ENCODE measurements at places on chromosomes 11 and 22.

- no peak for DNase-seq
These were observed 34.6 kb downstream of the IFT27 start for GRCh38 chr22:36741204-36741793.

DNA sequence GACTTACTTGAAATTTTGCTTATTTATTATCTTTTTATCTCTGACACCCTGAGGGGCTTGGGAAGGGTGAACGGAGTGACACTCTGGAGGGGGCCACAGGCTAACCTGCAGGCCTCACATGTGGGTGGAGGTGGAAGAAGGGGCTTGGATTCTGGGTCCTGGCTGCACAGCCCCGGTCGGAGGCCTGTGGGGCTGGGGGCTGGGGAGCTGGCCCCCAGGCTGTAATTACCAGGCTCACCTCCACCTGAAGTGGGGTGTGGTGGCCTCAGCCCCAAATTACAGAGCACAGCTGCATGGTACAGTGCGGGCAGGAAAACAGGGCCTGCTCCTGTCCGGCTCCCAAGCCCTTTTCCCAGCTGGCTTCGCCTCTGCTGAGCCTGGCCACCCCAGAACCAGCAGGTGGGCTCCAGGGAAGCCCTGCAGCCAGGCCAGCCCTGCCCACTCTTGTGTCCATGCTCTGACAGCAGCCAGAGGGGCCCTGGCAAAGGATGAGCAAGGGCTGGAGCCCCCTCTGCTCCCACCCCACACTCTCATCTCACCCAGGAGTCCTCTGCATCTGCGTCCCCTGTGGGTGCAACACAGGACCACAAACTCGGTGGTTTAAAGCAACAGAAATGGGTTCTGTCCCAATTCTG is 48.0 kb downstream of the IGF2 start:
- DNase-seq, result no peak

DNA sequence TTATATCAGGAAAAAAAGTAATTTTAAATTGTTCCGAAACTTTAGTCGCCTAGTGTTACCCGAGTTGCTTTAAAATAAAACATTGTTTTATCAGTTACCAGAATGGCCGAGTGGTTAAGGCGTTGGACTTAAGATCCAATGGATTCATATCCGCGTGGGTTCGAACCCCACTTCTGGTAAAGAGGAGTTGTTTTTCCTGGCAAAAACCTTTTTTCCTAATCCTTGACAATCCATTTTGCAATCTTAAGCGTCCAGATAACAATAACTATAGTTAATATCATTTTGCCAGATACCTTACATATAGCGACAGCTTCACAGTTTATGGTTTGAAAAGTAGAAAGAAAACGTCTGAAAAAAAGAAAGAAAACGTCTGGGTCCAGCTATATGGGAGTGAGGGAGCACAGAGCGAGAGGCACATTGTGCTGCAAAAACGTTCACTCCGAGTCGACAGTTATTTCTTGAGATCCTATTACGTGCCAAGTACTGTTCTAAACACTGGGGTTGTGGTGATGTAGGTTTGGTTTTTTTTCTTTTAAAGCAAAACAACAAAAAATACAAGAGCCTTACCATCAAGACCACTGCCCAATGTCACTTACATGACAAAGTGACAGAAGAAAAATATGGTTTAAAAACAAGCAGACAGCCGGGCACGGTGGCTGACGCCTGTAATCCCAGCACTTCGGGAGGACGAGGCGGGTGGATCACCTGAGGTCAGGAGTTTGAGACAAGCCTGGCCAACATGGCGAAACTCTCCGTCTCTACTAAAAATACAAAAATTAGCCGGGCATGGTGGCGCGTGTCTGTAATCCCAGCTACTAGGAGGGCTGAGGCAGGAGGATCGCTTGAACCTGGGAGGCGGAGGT is 40.6 kb downstream of the OR4D9 start:
- DNase-seq, result no peak

GRCh38 chr11:121587182-121587581 is 134.4 kb upstream of the SORL1-AS1 start:
- no peak for DNase-seq

DNA sequence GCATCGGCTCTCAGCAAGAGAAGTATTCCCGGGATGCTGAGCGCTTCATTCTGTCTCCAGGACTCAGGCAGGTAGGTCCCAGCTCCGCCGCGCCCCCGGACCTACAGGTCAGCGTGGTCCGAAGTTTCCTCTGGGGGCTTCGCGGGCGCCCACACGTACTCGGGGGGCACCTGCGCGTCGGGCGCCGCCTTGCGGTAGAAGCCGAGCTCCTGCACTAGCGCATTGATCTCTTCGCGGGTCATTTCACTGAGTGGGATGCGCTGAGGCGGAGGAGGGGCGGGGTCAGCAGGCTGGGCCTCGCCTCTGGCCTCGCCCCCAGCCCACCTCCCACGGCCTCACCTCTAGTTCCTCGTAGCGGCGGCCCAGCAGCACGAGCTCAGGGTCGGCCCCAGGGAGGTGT is 2.5 kb downstream of the SELENOM start:
- DNase-seq, result no peak

DNA sequence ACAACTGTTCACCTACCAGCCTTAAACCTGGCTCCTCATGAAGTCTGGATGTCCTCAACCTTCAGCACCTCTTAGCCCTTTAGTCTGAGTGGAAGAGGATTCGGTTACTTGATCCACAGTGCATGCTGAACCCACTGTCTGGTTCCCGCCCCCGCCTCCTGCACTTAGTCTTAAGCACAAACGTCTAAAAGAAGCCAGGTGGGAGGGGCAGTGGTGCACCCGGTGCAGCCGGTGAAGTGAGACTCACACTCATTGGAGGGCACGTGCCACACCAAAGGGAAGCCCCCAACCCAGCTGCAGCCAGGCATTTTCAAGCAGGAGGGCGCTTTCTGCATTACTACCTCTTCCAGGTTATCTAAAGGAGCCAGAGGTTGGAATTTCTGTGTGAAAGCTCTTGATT is 146.8 kb downstream of the COMMD9 start:
- DNase-seq, result no peak

DNA sequence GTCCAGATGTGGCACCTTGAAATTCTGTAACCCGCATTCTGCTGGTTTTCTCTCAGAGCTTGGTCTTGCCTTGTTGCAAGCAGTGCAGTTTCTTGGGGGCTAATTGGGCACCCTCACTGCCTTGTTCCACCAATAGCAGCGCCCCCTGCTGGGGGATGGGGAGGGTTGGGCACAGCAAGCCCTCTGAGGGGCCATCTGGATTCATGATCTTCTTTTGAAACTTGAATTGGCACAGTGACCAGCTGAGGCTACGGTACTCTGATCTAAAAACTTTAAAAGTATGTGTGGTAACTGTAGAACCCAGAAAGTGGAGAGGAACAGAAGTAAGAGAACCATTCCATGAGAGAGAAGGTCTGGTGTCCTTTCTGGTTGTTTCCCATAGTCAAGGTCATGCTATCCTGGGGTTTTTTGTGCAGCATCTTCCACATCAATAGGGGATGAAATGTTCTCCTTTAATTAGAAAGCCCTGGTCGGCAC is 64.2 kb downstream of the MED15 start:
- peak; percentile 43 for DNase-seq

GRCh38 chr11:10333490-10333889 is 28.6 kb downstream of the ADM start:
- DNase-seq, result no peak

- peak; percentile 9 for DNase-seq
These were observed 120.1 kb upstream of the OR9Q1 start for GRCh38 chr11:57903441-57904123.

DNA sequence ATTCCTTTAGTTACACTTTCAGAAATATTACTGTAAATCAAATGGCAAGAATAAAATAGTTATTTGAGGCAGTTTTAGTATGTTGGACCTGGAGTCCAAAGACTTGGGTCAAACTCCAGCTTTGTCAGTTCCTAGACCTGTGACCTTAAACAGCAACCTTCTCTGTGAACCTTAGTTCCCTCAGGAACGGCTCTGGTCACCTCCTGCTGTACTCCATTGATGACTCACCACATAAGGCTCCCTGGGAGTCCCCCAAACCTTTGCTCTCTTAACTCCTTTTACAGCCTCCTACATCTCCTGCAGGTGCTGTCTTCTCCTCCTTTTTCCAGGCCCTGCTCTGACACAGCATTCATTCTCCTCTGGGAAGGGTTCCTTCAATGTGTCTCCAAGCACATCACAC is 29.1 kb downstream of the LIMK2 start:
- no peak for DNase-seq

- DNase-seq, result no peak
These were observed 23.4 kb downstream of the PPM1F start for GRCh38 chr22:21929253-21929652.

- no peak for DNase-seq
These were observed 3.1 kb downstream of the TRMT112 start for GRCh38 chr11:64314146-64314804.

DNA sequence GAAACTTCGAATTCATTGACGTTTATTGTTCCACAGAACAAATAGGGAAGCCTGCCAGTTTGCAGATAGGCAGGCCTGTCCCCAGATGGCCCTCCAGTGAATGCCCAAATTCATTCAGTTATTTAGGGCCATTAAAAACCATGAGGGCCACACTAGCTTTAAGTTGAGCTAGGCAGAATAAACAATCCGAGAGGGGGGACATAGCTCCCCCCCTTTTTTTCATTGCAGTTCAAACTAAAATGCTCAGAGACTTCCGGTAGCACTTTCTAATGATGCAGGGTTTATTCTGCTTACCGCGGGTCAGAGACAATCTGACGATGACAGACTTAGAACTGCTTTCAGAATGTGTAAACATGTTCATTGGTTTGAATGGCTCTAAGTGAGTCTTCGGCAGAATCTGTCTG is 72.0 kb downstream of the ZBTB16 start:
- DNase-seq, result no peak

DNA sequence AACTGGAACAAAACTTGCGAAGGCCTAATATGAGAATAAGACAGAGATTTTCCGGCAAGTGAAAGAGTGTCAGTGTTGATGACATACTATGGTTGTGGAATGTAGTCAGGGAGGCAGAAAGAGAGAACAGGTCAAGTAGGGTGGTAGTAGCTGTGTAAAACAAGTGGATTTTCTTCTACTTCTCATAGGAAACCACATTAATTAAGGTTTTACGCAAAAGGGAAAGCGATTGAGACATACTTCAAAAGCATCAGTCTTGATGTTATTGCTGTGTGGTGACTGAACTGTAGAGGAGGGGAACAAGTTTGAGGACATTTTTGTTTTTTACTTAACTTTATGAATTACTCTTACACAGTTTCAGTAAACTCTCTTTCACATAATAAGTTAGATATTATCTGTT is 186.0 kb upstream of the CNTN5 start:
- DNase-seq, result no peak

DNA sequence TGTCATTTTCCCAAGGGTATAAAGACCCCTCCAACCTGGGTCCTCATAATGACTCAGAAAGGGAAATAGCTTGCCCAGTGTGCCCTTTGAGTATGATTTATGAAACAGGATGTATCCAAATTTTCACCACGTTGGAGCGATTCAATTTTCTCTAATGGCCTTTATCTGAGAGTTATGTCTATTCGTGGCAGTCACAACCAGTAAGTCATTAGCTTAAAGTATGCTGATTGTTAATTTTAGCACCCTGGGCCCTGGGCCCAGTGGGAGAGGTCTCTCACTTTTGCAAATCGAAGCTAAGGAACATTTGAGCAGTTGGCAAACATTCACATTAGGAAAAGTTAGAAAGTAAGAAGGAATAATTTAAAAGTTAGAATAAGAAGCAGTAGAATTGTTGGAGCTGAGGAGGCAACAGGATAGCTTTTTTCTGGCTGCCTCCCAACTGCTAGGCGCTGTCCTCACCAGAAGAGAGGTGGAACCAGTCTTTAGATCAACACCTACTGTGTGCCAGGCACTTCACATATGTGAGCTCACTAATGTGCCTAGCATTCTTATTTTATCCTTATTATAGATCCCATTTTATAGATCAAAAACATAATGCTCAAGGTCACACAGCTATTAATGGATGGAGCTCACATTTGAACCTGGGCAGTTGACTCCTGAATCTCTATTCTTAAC is 24.5 kb downstream of the INSC start:
- no peak for DNase-seq

DNA sequence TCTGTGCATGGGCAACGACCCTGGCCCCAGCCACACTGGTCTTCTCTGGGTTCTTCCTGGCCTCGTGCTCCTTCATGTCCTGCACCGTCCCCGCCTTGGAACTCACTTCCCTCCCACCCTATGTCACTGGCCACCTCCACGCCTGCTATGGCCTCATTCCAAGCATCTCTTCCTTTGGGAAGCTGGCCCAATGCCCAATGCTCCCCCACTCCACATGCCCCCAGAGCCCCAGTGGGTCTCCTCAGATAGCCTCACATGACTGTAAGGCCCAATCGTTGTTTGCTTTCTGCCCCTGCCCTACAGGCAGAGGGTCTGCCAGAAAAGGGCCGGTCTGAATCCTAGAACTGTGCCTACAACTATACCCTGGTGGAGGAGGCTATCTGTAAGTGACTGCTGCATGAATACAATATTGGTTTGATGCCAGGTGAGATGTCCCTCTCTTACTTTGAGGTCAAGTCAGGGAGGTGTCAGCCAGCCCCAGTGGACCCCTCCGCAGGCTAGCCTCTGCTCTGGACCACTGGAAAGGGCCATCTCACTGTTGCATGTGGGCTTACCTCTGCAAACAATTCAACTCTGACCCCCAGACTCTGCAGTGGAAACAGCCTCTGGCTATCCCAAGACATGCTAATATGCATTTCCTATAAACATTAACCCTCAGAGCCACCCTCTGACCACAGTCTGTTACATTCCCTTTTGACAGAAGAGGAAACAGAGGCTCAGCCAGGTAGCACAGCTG is 2.1 kb upstream of the GNAZ start:
- no peak for DNase-seq

DNA sequence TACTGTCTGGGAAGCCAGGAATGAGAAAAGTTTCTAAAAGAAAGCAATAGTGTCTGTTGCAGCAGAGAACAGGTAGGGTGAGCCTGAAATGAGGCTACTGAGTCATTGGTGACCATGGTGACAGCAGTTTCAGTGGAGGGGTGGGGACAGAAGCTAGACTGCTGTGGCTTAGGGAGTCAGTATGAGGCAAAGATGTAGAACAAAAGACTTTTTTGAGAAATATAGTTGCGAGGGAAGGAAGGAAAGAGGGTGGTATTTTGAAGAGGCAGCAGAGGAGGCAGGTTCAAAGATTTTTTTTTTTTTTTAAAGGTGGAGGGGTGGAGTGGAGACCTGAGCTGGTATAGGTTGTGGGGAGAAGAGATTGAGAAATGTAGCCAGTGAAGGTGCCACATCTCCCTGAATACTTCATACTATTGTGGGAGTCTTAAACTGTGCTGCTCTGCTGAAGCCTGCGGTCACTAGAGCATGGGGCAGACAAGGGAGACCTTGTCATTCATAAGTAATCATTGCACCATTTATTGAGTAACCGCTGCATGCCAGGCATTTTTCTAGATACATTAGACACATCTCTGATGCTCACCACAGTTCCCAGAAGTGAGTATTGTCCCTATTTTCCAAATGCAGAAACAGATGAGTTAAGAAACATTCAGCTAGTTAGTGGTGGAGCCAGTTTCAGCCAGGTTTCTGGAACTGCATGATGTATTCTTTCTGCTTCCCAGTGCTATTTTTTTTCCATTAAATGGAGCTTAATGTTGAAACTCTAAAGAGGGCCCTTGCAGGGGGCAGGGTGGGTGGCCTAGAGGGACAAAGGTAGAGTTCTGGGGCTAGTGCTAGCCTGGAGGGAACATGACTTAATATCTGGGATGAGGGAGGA is 49.9 kb downstream of the STIM1 start:
- peak; percentile 43 for DNase-seq

All from stimulated activated CD8-positive, alpha-beta memory T cell treated with anti-CD3 and anti-CD28 coated beads, Interleukin-4, amount 100 ng/mL, for 4 hours (primary cell).